ENCODE measurements at places on chromosomes 1 and 21.
A peak's percentile ranks its signal among the peaks of the same experiment; 100 is the strongest.

- DNase-seq = no peak
These were observed 71.3 kb downstream of the TOR3A start for GRCh38 chr1:179153217-179153616.

GRCh38 chr1:212513586-212513985, 80.9 kb downstream of the NENF start:
- DNase-seq = no peak

GRCh38 chr1:185929776-185930175, 195.6 kb downstream of the HMCN1 start:
- no peak for DNase-seq

GRCh38 chr1:110408488-110408887, 994 bp upstream of the LAMTOR5 start:
- DNase-seq = no peak

DNA sequence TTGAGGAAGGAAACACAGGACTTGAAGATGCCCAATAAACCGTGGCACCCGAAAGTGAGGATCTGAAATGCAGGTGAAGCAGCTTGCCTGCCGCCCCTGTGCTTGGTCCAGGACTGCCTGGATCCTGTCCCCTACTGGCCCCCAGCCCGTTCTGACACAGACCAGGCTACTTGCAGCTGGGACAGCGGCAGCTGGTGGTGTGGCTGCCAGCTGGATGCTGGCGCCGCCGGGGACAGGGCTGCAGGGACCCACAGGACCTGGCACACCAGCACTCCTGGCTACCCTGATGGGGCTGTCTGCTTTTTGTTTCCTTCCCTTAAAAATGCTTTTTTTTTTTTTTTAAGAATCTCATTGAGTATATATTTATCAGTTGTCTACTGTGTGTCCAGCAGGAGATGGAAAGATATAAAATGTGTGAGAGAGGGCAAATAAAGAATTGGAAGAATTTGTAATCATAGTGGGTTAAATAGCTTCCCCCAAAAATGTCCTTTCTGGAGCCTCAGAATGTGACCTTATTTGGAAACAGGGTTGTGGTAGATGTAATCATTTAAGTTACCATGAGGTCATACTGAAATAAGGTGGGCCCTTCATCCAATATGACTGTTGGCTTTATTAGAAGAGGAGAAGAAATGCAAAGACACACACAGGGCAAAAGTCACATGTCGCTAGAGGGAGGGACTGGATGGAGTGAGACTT, 165.6 kb downstream of the DSCAM start:
- DNase-seq = no peak

DNA sequence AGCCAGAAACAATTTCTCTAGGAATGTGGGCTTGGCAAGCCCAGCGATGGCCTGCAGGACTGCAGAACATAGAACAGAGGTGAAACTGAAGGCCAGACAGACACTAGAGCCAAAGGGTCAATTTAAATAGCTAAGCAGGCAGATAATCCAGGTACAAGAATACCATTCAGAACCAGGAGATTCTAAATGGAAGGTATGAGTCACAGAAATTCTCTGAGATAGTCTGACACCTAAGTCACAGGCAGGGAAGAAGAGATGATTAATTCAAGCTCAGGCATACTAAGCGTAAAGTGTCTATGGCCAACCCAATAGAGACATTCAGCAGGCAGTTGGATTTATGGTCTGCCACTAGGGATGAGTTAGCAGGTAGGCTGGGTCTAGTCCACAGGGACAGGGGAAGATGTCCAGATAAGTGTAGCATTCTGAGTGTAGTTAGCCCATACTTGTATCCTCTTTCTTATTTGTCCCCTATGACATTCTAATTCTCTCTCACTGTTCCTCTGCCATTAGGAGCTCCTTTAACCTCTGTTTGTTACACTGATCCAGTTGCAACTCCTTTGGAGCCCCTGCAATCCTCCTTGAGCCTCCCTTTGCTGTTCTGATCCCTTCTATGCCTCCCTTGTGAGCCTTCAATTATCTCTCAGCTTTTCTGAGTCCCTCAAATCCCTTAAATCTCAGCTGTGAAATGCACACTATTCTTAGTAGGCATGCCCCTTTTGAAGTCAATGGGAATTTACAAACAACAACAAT, 383.8 kb downstream of the LMO4 start:
- DNase-seq = peak; percentile 22

- DNase-seq = no peak
These were observed 6.9 kb downstream of the EPS15 start for GRCh38 chr1:51512120-51512519.

DNA sequence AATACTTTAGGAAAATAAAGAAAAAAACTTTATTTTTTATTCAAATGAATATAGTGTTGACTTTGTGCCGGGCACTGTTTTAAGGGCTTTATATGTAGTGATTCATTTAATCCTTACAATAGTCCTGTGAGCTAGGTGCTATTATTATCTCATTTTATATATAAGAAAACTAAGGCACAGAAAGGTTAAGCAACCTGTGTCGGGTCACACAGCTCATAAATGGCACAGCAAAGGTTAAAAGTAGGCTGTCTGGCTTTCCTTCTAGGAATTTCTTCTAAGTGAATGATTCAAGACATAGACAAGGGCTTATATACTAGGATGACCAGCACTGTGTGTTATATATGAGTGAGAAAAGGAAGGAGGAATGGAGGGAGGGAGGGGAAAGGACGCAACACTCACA, 35.4 kb downstream of the SEC16B start:
- no peak for DNase-seq

All from epithelial cell of prostate (primary cell).